Activated CD4-positive, alpha-beta T cell treated with anti-CD3 and anti-CD28 coated beads for 24 hours (primary cell): ENCODE measurements at places on chromosomes 6 and 20.

- DNase-seq = no peak
Observed at GRCh38 chr20:21559305-21559704, 45.4 kb upstream of the NKX2-2 start.

DNA sequence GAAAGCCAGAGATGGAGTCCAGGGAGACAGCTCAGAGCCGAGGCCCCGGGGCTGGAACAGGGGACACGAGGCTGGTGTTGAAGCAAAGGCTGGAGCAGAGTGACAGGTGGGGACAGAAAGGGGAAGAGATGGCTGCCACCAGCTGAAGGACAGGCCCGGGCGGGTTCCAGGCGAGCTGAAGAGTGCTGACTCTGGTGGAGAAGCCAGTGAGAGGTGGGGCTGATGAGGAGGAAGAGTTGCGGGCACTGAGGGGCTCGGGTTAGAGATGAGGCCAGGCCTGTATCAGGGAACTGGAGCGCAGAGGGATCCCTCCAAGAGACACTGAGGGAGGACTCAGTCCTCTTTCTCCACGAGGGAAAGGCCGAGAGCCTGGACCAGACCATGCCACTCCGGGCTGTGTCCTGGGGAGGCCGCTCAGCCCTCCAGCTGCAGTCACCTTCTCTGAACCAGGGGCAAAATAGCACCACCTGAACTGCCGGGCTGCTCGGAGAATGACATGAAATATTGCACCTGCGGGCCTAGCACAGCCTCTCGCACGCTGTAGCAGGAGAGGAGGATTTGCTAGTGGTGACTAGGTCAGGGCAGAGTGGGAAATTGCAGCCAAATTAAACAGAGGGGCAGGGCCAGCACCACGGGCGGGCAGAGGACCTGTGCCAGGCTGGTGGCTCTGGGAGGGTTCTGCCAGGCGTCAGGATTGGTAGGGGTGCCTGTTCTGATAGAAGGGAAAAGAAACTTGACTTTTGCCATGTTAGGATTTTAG, 175.9 kb downstream of the ZDHHC14 start:
- no peak for DNase-seq

DNA sequence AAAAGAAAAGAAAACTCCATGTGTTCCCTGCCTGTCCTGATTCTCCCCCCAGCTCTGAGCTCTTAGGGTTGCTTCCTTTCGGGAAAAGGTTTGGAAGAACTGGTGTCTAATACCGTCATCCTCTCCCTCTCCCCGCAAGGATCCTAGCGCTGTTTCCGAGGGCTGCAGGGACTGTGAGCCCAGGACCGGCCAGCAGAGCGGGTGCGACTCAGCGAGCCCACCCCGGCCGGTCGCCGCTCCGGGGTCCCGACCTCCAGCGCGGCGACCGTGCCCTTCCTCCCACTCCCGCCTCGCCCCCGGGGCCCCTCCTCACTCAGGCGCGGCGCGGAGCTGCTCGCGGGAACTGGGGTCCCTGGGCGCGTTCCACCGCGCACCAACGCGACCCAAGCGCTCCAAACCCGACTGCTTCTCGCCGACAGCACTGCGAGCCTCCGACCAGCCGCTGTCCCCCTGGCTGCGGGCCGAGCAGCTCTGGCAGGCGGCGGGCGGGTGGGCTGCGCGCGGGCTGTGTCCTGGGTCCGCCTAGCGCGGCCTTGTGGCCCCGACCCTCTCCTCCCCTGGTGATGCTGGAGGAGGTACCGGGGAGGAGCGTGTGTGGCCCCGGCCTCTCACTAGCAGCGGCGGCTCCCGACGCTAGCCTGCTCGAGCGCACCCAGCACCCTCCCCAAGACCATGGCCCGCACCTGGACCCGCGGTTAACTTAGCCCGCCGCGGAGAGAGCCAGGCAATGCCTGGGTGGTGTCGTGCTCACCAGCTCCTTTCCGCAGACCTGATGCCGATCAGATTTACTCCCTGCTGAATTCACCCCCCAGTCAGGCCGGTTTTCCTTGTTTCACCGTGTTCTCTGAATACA, at the start of gene PLA2G7:
Gene PLA2G7, minus strand, starts transcription at position 509 of the 853 bp plus-strand sequence. CDS start 12,484 bp downstream, outside the sequence.
- DNase-seq = no peak

DNA sequence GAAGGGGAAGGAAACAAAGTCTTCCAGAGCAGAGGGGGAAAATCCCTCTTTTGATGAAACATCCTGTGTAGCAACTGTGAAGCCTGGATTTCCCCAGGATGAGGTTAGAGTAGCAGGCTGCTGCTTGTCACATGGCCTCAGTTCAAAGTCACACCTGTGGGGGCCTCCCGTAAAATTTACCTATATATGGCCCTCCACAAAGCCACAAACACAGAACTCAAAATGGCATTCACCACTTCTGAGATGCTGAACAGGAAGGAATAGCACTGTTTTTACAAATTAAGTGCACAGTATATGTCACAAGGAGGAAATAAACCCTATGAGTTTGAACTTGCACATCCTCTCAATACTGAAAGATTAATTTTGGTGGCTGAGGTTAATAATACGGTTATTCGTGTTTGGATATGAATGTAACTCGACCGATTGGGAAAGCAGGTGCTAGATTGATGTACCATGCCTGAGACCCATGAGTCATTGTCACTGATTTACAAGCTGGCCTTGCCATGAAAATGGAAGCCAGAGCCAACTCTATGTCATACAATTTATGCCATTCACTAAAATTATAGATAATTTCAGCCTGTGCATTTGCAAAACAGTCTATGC, 70.6 kb downstream of the SGK1 start:
- DNase-seq = peak; percentile 31

GRCh38 chr6:44487002-44487401, 99.5 kb downstream of the CDC5L start:
- no peak for DNase-seq

DNA sequence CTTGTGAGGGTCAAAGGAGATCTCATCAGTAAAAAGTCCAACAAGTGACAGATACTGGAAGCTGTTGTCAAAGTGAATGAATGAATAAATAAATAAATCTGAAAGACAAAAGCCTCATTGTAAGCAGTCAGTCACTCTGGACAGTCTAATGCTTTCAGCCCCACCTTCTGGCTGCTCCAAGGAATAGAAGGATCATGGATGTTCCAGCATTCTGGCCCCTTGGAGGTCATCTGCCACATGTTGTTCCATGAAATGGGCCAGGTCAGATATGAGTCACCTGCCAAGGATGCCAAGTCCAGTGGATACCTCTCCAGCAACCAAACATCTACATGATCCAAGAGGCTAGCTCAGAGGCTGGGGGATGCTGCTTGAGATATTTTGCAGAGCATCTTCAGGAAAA, 185.6 kb downstream of the BMP7 start:
- DNase-seq = no peak

- DNase-seq = no peak
Observed at GRCh38 chr20:51955756-51956155, 153.4 kb upstream of the SALL4 start.

DNA sequence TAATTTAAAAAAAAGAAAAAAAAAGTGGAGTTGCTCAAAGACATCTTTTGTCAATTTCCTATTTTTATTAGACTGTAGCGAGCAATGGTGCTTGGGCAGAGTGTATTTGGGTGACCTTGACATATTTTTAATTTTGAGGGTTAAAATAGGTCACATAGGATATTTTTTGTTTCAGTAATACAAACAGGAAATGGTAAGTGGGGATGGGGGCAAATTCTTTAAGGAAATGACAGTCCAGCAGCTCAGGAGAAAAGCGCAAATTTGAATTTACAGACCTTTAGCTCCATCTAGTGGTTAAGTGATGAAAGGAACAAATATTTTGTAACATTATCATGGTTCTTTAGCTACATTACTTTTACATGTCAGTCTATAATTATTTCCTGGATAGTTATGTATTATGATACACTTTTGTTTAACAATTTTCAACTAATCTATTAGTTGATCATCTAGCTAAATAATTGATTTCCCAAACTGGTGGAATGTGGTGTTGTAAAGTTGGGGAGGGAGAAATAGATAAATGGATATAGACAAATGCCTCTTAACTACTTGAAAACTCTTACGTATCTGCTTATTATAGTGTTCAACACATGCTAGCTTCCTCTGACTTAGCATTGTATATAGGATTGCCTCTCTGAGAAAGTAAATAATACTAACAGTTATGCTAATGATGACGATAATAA, 10.0 kb downstream of the CITED2 start:
- DNase-seq = no peak

GRCh38 chr20:46772901-46773300, 63.5 kb downstream of the SLC2A10 start:
- DNase-seq = no peak

DNA sequence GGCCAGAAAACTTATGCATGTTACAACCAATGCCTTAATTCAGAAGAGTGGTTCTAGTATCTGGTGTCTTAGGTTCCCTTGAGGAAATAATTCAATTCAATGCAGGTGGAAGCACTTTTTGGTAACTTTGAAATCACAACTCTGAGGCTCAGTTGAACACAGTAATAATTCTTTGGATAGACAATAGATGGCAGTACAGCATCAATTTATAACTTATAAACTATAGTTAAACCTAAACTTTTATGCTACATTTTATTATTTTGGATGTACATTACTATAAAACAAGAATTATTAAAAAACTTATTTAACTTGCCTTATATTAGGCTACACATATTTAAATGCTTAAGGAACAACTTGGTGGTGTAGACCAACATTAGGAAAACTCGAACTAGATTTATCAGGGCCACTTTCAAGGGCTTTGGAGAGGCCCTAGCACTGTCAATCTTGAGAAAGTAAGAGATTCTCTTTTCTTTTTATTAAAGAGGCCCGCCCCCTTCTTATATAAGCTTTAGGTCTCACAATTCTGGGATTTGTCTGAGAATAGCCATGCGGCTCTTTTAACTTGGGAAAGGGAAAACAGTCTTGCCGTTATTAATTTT, 85.9 kb downstream of the CRYBG1 start:
- DNase-seq = no peak

- DNase-seq = no peak
Observed at GRCh38 chr6:106546261-106546690, 83.0 kb downstream of the RTN4IP1 start.

- DNase-seq = no peak
Observed at GRCh38 chr6:34993213-34993612, 104.2 kb downstream of the ANKS1A start.

GRCh38 chr6:40308533-40309306, 278.4 kb downstream of the LRFN2 start:
- DNase-seq = peak; percentile 54

GRCh38 chr6:119034827-119035458, 43.5 kb downstream of the FAM184A start:
- DNase-seq = no peak

DNA sequence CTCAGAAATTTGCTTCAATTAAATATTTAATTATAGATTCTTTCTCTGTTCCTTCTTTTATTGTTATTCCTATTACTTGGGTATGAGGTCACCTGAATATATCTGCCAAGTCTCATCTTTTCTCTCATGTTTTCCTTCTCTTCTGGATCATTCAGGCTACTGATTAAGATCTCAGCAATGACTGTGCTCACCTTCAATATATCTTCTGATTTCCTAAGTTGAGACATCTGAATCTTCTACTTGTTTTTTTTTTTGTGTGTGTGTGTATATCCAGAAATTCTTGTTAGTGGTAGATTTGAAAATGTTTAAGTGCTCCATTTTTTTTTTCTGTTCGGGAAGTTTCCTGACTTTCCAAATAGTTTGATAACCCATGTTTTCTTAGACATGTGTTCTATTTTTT, 108.0 kb downstream of the ADGRB3 start:
- DNase-seq = no peak

DNA sequence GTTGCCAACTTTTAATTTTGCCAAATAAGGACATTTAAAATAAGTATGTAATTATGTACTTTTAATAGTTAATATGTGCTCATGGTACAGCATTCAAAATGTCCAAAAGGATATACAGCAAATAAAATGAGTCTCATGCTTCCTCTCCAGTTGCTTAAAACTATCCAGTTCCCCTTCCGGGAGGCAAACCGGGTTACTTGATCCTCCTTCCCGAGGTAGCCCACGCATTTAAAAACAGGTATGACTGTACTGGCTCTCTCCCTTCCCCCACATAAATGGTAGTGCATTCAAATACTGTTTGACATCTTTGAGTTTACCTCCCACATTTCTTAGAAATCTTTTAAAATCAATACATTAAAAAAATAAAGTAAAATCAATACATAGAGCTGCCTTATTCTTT, 66.4 kb downstream of the PHF20 start:
- DNase-seq = no peak

- DNase-seq = no peak
Observed at GRCh38 chr6:5422321-5422915, 161.1 kb downstream of the FARS2 start.

- DNase-seq = peak; percentile 15
Observed at GRCh38 chr20:37627060-37627766, 66.6 kb upstream of the CTNNBL1 start.

- DNase-seq = no peak
Observed at GRCh38 chr6:73803562-73804241, 107.7 kb downstream of the CD109 start.

DNA sequence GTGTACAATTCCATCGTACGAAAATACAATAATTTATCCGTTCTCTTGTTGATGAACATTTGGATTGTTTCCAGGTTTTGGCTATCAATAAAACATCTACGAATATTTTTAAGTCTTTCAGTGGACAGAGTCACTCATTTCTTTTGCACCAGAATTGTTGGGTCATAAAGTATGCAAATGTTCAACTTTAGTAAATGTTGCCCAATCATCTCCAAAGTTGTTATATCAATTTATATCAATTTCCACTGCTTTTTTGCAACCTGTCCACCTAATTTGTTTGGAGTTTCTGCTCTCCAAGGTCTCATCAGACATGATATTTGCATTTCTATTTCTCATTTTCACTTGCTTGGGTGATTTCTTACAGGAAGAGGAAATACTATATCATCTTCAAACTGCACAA, 10.5 kb downstream of the TMEM239 start:
- no peak for DNase-seq

GRCh38 chr6:139374357-139375225, at the start of gene CITED2:
Gene CITED2, minus strand, starts transcription at chr6:139374648. Its CDS starts 704 bp downstream, at chr6:139373944.
- peak; percentile 89 for DNase-seq

GRCh38 chr20:46974669-46975434, 80.2 kb downstream of the EYA2 start:
- no peak for DNase-seq

DNA sequence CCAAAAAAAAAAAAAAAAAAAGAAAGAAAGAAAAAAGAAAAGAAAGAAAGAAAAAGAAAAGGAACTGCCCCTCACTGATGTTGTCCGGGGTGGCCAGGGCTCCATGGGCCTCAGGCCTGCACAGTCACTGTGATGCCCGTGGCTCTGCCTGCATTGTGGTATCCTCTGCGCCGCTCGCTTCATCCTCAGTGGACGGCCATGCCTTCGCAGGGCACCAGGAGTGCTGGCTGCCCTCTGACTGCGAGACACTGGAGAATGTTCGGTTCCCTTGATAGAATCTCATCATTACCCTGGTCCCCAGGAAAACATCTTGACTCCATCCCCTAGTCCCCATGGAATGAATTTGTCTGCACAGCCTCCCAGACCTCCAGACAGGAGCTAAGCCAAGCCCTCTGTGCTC, 61.7 kb downstream of the TMEM242 start:
- no peak for DNase-seq

DNA sequence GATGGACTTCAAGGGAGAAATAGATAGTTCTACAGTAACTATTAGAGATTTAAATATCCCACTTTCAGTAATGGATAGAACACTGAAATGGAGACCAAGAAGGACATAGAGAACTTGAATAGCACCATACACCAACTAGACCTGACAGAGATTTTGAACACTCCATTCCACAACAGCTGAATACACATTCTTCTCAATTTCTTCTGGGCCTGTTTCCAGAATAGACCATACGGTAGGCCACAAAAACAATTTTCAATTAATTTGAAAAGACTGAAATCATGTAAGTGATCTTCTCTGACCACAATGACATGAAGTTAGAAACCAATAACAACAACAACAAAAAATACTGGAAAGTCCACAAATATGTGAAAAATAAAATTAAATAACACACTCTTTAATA, 979.1 kb upstream of the FLRT3 start:
- no peak for DNase-seq

GRCh38 chr20:14431568-14431967, 94.2 kb upstream of the FLRT3 start:
- no peak for DNase-seq
